ENCODE measurements at places on chromosomes 6 and 20.
A peak's percentile ranks its signal among the peaks of the same experiment; 100 is the strongest.

DNA sequence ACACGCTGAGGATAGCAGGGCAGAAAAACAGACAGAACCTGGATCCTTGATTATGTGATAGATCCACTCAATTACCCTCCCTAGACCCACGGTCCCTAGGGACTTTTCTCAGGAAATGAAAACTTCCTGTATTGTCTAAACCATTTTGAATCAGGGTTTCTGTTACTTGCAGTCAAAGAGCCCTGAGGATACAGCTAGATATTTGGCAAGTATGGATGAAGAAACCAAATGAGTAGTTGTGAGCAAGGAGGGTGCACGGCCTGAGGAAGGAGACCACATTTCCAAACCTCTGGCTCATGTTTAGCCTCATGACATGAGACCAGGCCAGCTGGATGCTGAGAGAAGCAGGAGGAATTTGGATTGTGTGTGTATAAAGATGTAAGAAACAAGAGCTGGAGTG lies 91.6 kb downstream of the MRPL14 start:
- no peak for DNase-seq

- no peak for DNase-seq
These were observed 360.1 kb downstream of the HDGFL1 start for GRCh38 chr6:22929311-22929985.

DNA sequence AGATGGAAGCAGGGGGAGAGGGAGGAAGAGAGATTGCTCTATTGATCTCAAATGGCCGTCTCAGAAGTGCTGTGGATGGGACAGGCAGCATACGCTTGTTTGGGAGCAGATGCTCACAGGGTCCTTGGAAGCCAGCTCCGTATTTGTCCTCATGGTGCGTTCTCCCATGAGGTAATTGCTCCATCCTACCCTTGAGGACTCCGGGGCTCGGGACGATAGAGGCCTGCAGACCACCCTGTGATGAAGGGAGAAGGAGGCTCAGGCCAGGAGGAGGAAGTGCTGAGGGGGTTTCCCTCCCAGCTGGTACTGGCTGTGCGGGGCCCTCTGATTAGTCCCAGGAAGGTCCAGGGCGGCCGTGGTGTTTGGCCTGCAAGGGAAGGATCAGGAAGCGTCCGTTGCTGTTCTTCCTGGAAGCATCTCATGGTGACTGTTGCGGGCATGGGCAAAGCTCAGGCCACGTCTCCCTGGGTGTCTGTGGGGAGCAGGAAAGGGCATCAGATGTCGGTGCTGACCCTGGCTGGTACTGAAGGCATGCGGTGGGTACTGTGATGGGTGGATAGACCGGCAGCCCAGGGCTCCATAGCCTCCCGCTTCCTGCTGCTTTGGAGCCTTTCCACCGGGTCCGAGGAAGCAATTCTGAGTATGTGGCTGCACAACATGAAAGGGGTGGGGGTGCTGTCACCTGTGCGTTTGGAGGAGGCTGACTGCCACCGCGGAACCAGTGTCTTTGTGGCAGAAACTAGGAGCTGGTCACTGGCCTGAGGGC lies 158.3 kb downstream of the SYCP2 start:
- DNase-seq = no peak

DNA sequence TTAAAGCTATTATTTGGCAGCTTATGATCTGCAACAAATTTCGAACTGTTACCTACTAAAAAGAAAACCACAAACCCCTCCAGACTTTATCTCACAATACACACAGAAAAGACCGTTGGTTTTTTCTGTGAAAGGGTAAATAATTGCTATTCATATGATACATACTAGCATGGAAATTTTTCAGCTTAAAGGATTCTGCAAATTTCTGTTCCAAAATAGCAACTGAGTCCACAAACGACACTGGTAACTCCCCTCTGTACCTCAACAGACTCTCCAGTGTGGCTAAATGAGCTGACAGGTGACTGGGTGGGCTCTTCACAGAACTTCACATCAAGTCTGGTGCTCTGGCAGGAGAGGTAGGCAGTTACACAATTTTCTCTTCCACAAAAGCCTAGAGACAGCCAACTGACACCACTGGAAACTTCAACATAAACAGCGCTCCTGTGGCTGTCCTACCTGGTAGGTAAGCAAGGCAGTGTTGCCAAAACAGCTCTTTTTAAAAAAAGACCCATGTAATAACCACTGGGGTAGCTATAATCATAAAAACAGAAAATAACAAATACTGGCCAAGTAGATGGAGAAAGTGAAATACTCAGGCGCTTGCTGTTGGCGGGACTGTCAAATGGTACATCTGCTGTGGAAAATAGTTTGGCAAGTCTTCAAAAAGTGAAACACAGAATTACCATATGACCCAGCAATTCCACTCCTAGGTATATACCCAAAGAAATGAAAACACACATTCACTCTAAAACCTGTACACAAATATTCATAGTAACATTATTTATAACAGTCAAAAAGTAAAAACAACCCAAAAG lies 37.8 kb downstream of the ELOVL5 start:
- DNase-seq = no peak

DNA sequence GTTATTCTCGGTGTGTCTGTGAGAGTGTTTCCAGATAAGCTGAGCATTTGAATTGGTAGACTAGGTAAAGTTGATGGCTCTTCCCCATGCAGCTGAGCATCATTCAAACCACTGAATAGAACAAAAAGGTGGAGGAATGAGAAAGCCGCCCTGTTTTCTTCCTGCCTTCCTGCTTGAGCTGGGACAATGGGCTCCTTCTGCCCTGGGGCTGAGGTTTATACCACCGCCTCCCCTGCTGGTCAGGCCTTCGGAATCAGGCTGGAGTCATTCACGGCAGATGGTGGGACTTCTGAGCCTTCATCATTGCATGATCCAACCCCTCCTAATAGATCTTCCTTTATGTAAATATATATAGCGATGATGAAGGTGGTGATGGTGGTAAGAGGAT lies 124.9 kb downstream of the ANKRD60 start:
- DNase-seq = no peak

DNA sequence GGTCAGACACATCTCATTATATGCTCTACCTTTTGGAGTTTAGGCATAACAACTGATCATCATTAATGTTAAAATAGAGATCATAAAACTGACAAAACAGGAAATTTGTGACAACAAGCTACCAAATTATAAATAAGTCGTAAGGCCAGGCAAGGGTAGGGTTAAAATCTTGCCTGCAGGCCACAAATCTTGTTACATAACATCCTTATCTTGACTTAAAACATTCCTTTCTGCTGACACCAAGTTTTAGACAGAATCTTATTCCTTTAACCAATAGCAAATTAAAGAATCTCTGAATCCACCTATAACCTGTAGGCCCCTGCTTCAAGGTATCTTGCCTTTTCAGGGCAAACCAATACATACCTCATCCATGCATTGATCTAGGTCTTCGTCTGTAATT lies 32.5 kb upstream of the NKAIN2 start:
- DNase-seq = no peak

DNA sequence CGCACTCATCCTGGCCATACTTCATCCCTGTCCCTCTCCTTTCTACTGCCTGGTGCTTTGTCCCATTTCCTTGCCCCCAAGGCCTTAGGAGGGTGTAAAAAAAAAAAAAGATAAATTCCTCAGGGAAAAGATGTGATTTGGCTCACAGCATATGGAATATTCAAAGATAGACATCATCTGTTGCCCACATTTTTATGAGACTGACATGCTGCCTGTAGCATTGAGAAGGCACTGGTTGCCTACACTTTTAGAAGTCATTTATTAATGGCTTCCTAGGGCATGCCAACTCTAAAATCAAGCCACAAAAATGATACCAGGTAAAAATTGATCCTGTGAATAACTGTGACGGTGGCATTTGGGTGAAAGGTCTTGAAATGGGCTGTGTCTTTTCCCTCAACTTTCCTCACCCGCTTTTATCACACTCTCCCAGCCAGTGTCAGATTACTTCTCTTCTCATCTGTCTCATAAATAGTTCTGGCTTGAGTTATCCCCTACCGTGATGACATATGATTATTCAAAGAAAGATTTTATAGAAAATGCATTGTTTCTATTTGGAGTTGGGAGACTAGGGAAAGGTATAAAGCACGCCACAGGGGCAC lies 139.4 kb downstream of the CARMIL1 start:
- DNase-seq = no peak

- no peak for DNase-seq
These were observed 7.7 kb downstream of the CYP21A2 start for GRCh38 chr6:32045811-32046449.

- DNase-seq = peak; percentile 26
These were observed 20.3 kb downstream of the TTBK1 start for GRCh38 chr6:43263314-43264178.

DNA sequence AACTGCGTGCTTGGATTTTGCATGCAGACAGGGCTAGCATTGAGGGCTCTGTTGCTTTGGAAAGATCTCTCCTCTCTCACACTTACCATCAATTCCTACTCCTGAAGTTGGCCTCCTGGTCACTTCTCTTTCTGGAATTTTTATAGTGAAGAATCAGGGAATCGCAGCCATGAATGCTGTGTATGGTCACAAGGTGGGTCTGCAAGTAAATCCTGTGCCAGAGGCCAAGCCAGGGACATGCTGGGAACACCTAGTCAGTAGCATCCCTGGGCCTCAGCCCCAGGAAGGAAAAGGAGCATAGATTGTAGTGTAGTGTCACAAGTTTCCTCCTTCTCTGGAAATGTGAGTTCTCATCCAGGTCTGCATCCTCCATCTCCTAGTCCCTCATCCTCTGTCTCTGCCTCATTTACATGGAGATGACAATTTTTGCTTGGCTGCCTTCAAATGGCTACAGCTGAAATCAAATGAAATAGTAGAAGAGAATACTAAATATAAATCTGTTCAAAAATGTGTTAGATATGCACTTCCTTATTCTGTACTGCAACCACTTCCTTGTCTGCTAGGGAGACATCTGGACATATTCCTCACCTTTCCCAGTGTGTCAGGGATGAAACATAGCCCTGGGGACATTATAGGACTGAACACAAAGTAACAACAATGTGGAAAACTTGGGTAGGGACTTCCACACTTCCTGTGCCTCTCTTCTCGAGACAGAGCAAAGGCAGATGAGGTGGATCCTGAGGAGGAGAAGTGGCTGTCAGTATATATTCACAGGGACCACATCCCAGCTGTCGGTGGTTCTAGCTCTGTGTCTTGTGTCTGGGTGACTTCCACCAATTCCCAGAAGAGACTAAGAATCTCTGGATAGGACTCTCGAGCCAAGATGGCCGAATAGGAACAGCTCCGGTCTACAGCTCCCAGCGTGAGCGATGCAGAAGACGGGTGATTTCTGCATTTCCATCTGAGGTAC lies 17.0 kb downstream of the CST9 start:
- no peak for DNase-seq

DNA sequence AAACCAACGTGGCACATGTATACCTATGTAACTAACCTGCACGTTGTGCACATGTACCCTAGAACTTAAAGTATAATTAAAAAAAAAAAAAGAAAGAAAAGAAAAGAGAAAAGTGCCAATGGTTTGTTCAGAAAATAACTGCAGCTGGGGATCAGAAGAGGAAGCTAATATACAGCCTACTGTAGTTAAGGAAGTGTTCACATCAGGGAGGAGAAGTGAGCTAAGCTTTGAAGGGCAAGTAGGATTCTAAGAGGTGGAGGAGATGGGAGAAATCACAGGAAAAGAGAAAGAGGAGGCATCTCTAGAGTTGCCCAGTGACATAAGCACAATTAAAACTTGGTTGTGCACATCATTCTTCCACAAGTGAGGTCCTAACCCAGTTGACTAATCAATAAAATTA lies 214.4 kb upstream of the DTNBP1 start:
- no peak for DNase-seq

GRCh38 chr6:150037526-150038201 lies 12.3 kb upstream of the RAET1L start:
- no peak for DNase-seq

- no peak for DNase-seq
These were observed 74.9 kb upstream of the TOX2 start for GRCh38 chr20:43839793-43840199.

DNA sequence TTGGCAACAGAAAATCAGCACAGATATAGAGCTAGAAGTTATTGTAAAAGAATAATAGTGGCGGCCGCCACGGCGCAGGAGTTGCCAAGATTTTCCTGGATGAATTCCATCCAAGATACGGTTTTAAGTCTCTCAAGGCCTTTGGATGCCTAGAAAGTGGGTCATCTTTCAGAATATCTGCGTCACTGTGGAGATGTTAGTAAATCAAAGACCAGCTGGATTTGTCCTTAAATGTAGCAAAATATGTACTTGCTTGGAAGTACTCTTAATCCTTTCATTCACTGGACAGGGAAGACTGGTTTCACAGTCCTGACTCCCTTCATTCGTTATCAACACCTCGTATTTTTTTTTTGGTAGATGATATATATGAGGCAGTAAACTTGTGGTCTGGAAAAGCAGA lies 83.0 kb downstream of the SLC22A3 start:
- peak; percentile 8 for DNase-seq

DNA sequence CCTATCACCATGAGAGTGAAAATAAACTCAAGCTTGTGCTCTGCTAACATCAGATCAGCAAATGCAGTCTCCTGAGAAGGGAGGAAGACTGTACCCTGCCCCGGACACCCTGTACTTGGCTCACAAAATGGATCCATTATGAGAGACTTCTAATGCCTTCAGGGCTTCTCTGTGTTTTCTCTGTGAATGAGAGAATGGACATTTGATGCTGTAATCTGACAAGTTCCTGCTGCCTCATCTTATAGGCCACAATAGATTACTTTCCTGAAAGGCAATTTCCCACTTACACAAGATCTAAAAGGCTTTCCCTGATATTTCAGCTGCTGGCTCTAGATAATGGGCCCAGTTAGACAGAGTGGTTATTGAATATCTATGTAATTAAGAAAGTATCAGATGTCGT lies 117.2 kb downstream of the OTOR start:
- no peak for DNase-seq

DNA sequence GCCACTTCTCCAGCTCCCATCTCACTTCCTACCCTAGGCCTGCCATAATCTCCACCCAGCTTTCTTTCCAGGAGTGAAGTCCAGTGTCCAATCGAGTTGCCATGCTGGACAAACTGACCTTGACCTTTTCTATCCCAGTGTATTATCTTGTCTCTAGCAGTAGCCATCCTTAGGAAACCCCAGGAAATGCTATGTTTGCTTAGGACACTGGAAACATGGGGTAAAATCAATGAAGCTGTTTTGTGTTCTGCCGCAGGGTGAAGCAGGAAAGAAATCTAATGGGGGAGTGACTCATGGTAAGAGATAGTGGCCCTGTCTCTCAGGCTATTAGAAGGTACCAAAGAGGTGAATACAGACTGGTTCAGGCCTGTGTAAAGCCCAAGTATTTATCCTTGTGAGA lies 1110.1 kb upstream of the FLRT3 start:
- DNase-seq = no peak

DNA sequence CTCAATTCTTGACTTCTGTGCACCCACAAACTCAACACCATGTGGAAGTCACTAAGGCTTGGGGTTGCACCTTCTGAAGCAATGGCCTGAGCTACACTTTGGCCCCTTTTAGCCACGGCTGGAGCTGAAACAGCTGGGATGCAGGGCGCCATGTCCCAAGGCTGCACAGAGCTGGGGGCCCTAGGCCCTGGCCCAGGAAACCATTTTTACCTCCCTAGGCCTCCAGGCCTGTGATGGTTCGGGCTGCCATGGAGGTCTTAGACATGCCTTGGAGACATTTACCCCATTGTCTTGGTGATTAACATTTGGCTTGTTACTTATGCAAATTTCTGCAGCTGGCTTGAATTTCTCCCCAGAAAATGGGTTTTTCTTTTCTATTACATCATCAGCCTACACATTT lies 86.9 kb downstream of the MTFR2 start:
- no peak for DNase-seq

Data from thymus (tissue), 14 donors.